Right ventricle myocardium inferior (tissue), 1 donor: ENCODE measurements at places on chromosomes 1 and 21. TPM values are rescaled to one million over a fixed set of nuclear protein-coding genes. Genes with fewer than 3 reads are reported as not detected.

Gene COG2
- 28.1 TPM for total RNA-seq

- DNase-seq, result no peak
Measured at GRCh38 chr1:168498159-168498631, 45.6 kb downstream of the XCL2 start.

DNA sequence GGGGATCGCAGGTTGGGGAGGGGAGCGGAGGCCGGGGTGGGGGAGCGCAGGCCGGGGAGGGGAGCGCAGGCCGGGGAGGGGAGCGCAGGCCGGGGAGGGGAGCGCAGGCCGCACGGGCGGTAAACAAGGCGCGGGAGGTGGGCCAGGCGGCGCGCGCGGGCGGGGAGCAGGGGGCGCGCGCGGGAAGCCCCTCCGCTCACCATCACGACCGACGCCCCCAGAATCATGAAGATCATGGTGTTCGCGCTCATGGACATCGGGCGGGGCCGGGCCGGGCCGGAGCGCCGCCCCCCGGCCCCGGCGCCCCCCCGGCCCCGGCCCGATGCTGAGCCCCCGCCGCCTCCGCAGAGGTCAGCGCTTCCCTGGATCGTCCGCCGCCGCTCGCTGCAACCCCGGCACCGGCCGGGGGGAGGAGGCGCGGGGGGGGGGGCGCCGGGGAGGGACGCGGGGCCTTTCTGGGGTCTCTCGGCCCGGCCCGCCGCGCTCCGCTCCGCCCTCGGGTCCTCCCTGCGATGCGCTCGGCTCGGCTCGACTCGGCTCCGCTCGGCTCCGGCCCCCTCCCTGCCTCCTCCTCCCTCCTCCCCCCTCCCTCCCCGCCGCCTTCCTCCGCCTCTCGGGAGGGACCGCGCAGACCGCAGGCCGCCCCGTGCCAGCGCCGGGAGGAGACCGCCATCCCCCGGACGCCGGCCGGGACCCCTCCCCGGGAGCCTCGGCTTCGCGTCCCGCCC is at the start of gene TMEM240:
TSS of gene TMEM240 (minus strand) at position 535 of the 728 bp plus-strand sequence. CDS start at position 257, 278 bp downstream.
- peak; percentile 89 for DNase-seq

GRCh38 chr1:214102907-214103306 is 115.1 kb downstream of the PROX1 start:
- no peak for DNase-seq

DNA sequence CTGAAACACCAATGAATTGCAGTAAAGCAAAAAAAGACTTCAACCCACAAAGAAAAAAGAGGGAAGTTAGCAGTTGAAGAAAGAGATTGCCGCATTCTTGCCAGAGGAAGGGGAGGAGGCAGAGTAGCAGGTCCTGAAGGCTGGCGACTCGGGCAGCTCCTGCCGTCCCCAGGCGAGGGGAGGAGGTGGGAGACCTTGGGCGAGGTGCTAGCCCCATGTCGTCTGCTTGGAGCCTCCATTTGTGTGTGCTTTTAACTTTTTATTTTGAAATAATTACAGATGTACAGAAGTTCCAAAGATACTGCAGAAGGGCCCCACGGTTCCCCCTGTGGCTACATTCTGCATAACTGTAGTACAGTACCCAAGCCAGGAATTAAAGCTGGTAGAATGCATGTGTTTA is 6.7 kb downstream of the TRPM2 start:
- peak; percentile 46 for DNase-seq

Gene SPRR2B
- total RNA-seq, result not detected

DNA sequence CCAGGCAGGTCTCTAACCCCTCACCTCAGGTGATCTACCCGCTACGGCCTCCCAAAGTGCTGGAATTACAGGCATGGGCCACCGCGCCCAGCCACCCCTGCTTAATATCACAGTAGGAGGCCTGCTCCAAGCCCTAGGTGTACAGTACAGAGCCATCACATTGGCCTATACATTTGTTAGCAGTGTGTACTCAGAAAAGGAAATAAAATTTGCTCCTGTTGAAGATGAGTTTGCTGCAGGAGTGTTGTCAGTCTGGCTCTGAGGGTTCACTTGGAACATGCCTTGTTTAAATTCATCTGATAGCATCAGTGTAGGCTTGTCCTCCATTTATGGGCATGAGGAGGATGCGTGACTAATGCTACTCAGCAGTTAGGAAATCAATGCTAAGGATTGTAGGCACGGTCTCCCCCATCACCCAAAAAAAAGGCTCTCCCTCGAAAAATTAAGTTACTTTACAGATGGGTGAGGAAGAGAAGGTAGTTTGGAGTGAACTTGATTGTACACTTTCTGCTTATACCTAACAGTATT is 4.6 kb upstream of the ENAH start:
- no peak for DNase-seq

- no peak for DNase-seq
Measured at GRCh38 chr21:28742527-28742926, 250.2 kb downstream of the LTN1 start.

GRCh38 chr1:2943686-2944260 is 77.5 kb upstream of the ACTRT2 start:
- no peak for DNase-seq

Gene WNT3A
- total RNA-seq, result not detected

- DNase-seq, result no peak
Measured at GRCh38 chr1:28123461-28123961, 35.1 kb upstream of the EYA3 start.

- no peak for DNase-seq
Measured at GRCh38 chr1:222767152-222767571, 30.2 kb downstream of the FAM177B start.

DNA sequence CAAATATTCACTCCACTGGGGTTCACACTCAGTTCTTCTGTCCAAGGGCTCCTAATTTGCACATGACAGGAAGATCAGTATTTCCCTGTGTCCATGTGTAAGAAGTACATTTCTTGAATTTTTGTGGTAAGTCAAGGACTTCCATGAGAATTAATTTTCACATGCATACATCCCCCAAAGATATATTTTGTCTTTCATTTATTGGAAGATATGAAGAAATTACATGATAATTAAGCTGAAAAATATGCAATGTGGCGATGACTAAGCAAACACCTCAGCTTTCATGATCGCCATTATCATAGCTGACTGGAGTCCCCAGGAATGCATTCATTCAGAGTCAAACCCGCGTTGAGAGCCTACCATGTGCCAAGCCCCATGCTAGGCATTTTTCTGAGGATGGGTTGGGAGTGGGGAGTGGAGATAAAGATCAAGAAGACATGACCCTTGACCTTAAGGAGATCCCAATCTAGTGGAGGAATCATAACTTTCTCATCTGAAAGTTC is 104.6 kb upstream of the F3 start:
- no peak for DNase-seq

Gene TPR
- 41.1 TPM for total RNA-seq

DNA sequence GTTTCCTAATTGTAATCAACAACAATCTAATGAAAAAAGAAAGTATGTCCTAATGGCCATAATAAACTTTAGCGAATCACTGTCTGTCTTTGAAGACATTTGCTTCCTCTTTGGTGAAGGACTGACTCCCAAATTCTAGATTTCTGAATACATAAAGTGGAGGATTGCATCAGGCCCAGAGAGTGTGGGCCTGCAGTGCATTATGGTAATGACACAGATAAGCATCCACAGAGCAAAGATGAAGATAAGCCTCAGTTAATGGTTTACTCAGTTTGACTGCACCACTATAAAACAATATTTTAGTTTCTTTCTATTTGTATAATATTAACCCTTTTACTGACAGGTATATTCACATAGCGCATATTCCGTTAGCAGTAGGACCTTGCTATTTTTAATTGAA is 365.5 kb downstream of the KCTD3 start:
- DNase-seq, result no peak

Gene HHIPL2
- total RNA-seq, result not detected

DNA sequence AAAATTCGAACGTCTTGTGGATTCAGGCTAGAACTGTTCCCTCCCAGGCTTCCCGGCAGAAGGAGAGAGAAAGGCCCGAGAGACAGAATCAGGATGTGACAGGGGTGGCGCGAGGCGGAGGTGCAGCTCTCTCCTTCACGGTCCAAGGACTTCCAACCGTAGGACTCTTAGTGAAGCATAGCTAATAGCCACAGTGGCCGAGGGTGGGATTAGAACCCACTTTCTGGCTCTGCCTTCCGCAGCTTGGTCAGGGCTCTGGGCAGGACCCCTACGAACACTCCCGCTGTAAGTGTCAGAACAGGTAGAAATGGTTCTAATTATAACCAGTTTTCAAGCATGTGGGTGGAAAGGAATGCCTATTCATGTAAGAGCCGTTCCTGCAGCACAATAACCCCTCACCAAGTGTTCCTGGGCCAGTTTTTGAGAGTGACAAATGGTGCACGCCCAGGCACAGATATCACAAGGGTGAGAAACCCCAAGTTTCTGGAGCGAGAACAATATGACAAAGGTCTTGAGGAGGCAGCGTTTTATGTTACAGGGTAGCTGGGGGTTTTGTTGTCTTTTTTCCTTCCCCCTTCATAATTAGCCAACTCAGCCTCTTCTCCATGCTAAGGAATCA is 86.4 kb downstream of the SYF2 start:
- DNase-seq, result no peak

Gene HES3
- total RNA-seq, result not detected

DNA sequence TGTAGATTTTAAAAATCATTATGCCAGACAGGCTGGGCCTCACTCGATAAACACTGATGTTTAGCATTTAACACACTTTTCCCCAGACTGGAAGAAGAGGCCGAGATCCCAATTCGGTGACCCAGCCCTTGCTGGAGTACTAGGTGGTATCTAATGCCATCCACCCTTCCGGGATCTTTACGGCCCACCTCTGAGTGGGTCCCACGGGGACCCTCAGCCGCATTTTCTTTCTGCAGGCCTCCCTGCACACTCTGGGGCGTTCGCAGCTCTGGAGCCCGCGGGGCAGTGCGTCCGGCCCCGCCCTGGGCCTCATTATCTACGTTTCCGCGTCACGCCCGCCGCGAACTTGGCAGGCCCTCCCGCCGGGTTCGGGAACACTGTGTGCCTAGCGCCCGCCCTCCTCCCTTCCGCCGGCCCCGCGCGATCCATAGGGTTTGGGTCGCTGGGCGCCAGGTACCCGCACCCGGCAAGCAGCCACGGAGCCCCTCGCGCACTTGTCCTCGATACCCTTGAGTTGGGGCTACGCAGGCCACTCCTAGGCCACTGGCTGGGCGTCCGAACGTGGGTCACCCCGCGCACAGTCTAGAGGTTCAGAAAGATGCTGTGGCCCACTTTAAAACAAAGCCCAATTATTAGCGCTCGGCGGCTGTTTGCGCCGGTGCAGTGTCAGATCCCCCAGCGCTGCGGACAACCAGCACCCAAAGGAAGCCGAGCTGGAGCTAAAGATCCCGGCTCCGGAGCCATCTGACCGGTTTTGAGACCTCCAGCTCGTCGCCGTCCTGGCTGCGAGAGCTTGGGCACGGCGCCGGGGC is 950 bp upstream of the EVA1C start:
- DNase-seq, result peak; percentile 97

Gene CELA2B
- total RNA-seq, result not detected

Gene CDK11A
- total RNA-seq, result 20.8 TPM

- DNase-seq, result peak; percentile 83
Measured at GRCh38 chr1:58782178-58783089, 1.4 kb downstream of the JUN start.

DNA sequence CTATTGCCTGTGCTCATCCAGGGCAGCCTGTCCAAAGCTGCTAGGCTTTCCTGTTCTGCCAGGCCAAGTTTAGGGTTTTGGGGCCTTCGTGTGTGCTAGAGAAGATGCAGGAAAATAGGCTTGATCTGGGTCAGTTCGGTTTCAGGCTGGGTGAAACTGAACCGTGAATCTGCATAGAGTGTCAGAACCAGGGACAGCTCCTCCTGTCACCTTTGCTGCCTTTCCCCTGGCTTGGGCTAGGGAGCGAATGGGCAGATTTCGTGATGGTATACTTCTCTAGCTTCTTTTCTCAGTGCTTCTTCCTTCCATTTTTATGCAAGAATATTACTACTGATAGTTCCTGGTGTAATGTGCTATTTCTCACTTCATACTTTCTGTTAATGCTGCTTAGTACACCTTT is 6.0 kb upstream of the AGO1 start:
- DNase-seq, result no peak

Gene CDC42
- total RNA-seq, result 151 TPM

Gene RBP7
- total RNA-seq, result 39.3 TPM

DNA sequence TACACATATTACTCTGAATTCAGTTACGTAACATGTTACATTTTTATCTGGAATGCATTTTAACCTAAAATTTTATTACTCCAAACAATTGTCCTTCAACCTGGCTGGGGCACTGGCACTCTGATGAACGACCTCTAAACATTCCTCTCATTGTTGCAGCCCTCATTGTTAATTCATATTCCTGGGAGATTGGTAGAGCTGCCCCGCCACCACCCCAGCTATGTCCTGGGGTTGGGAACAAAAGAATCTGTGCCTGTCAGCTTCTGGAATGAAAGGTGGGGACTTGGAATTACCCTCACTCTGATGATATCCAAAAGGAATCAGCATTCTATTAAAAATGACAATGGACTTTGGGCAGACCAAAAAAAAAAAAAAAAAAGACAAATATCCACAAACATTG is 38.0 kb upstream of the DESI2 start:
- no peak for DNase-seq

Gene GBP4
- 5.9 TPM for total RNA-seq

Gene LEMD1
- total RNA-seq, result not detected

DNA sequence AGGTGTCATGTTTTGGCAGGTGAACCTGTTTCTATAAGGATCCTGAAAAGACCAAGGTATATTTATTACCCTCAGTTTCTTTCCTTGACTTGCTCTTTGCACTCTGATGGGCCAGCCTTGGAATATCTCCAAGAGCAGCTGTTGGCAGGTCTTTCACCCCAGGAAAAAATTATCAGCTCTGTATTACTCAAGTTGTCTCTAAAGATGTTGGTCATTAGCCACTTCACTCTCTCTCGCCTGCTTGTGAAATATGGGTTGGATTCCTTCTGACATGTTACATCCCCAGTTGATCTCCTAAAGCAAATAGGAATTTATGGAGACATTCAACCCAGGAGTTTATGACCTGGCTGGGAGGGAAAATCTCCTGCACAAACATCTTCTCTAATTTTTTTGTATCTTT is 85.9 kb downstream of the KCNJ15 start:
- no peak for DNase-seq

Gene MFSD2A
- 0.65 TPM for total RNA-seq

DNA sequence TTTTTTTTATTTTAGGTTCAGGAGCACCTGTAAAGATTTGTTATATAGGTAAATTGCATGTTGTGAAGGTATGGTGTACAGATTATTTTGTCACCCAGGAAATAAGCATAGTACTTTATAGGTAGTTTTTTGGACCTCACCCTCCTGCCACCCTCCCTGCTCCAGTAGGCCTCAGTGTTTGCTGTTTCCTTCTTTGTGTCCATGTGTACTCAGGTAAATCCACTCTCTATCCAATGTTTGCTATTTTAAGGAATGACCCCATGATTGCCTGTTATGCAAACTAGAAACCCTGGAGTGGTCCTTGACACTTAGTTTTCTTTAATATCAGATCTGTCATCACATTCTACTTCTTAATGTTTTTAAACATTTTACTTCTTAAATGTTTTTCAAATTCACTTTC is 33.9 kb downstream of the LHX9 start:
- no peak for DNase-seq

Gene AMY1A
- not detected for total RNA-seq

DNA sequence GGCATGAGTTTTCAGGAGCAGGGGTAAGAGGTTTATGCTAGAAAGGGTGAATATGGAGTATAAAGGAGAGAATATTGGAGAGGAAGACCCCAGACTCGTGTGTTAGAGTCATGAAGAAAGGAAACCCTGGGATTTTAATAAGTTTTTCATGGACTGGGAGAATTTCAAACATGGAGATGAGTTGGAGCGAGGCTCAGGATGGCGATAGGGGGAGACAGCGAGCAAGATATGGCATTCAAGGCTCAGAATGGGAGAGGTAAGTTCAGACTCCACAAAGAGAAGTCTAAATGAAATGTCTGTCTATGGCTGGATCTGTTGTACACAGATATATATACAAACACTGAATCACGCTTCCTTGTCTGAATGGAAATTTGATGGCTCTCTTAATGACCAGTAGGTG is 92.5 kb downstream of the LRRC40 start:
- no peak for DNase-seq
